Anterior cingulate cortex (tissue), 58 donors: ENCODE measurements at places on chromosomes 4 and X.

DNA sequence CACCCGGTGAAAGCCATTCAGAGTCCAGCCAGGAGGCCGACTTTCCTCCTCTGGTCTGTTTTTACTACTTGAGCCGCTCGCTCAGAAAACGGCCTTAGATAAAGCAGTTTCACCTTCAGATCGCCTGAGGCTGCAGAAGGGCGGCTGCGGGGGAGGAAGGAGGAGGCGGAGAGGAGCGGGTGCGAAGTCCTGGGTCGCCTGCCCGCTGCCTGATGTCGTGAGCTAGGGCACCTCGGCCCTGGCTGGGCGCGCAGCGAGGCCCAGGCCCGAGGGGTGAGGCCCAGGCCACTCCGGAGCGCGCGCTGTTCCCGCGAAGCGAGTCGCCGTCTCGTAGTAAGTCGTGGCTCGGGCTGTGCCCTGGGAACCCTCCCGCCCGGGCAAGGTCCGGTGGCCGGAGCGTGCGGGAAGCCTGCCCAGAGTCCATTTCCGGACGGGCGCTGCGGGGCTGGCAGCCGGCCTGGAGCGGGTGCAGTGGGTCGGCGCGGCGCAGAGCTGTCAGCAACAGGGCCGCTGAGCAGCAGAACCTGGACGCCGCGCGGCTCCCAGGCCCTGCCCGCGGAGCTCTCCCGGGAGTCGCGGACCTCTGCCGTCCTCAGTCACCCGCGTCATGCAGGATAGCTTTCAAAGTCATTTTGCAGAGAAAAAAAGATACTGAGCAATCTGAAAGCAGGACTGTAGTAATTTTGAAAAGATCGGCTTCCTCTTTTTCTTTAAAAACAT lies 18.6 kb downstream of the TRIM2 start:
- DNase-seq = peak; percentile 16

- DNase-seq = no peak
These were observed 5.7 kb downstream of the C4orf54 start for GRCh38 chr4:99651811-99652485.

DNA sequence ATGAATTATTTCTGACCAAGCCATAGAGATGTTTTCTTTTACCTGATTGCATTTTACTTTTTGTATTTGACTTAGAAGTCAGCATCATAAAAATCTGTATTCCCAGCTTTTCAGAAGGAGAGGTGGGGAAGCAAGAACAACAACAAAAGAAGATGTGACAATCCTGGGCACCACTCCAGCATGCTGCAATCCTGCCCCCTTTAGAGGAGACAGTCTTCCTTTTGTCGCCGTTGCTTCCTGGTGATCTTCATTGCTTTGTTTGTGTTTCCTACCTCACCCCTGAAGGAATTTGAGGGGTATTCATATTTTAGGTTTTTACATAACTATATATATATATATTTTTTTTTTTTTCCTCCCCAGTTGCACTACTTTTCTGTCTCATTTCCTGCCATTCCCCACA lies 3.7 kb downstream of the QRFPR start:
- no peak for DNase-seq

DNA sequence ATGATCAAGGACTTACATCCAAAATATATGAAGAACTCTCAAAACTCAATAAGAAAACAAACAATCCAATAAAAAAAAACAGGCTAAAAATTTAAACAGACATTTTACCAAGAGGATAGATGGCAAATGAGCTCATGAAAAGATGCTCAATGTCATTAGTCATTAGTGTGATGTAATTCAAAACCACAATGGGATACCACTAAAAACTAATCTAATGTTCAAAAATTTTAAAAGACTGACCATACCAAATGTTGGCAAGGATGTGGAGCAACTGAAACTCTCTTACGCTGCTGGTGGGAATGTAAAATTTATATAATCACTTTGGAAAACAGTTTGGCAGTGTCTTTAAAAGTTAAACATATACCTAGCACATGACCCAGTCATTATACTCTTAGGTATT lies 43.7 kb downstream of the RPS6KA6 start:
- DNase-seq = no peak

DNA sequence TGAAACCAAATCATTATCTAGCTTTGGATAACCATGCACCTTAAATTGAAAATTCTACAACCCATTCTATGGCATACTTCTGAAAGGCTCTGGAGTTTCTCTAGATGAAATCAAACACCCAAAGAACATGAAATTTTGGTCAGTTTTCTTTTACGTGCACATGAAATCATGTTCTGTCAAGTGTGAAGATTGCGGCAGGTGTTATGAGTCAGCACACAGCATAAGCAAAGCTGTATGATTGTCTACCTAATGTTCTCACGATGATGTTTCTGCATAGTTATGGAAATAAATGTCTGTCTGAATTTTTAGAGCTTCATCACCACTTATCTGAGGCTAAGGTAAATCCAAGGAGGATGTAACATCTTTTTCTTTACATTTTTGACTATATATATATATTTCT lies 495.3 kb downstream of the IL1RAPL1 start:
- no peak for DNase-seq

- DNase-seq = peak; percentile 61
These were observed 158.7 kb downstream of the DCHS2 start for GRCh38 chr4:154332681-154333421.

DNA sequence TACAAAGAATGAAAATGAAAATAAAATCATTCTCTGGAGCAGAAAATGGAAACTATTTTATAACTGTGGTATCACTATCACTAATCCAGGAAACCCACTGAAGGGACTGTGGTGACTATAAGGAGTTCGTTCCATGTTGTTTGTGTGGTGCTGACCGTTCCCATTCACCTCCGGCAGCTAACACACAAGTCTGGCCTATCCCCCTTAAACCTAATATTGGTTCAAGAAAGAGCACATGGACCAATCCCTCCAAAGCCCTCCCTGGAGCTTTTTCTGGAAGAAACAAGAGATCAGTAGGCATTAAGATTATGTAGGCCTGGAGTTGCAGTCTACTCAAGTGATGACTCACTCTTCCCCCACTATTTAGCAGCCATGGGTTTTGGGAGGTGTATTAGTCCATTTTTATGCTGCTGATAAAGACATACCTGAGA lies 25.9 kb upstream of the FAM241A start:
- no peak for DNase-seq

DNA sequence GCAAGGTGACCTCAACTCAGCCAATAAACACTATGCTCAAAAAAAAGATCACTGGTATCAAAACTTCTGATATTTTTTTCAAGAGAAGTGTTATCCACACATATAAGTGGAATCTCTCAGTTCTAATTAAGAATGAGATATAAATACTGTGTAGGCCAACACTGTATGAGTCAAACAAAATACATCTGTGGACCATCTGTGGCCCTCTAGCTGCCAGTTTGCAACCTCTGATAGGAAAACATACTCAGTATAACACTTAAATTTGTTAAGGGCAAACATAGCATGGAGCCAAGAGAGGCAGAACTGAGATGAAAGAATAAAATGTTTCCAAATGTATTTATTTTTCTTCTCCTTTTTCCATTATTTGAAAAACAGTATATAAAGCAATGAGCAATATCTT lies 377.3 kb downstream of the ARAP2 start:
- no peak for DNase-seq

- DNase-seq = no peak
These were observed 228.6 kb upstream of the BCOR start for GRCh38 chrX:40326186-40326965.

- no peak for DNase-seq
These were observed 160 bp downstream of the LCORL start for GRCh38 chr4:18021470-18021719.

DNA sequence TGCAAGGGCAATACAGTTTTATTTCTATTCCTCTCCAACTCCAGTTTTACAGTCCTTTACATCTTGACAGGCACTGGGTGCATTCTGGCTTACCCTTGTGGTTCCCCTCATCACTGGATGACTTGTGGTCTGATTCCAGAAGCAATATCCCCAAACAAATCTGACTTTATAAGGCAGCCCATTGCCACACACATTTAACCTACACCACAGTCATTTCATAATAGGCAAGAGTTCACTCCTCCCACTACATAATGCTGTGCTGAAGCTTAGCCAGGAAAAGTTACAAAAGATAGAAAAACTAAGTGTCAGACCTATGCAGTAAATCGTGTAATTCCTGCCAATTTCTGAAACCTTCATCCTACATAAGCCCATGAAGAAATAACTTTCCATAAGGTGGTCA lies 82.9 kb upstream of the MID1IP1 start:
- no peak for DNase-seq

DNA sequence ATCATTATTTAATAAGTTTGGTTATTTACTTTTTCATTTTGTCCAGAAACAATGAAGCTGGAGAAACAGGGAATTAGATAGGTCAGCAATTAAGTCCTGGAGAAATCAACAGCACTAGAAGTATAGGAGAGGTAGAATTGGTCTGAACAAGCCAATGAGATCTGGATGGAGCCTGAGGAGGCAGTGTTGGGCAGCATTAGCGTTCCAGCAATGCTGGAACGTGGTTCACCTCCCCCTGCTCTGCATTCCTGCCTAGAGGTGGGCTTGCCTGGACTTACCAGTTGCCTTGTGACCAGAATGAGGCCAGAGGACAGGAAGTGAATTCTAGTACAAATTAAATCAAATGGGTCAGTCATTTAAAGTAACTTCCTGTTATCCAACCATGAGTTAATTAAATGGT lies 4.6 kb downstream of the RASSF6 start:
- no peak for DNase-seq

DNA sequence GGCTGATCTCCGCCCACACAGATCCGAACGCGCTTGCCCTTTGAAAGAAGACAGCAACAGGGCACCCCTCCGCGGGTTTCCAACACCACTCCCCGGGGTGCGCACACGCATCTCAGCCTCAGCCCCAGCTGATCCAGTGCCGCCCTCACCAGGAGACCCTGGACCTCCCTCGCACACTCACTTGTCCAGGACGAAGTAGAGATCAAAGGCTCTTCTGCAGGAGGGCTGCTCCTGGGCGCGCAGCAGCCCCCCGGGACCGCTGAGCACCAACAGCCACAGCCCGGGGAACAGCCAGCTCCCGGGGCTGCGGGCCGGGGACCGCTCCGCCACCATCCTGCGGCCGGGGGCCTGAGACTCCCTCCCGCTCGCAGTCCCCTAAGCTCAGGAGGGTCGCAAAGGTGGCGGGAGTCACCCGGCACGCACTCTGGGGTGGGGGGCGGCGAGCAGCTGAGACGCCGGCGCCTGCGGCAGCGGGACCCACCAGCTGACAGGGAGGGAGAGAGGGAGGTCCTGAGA lies 743 bp downstream of the ANTXR2 start:
- DNase-seq = peak; percentile 21

DNA sequence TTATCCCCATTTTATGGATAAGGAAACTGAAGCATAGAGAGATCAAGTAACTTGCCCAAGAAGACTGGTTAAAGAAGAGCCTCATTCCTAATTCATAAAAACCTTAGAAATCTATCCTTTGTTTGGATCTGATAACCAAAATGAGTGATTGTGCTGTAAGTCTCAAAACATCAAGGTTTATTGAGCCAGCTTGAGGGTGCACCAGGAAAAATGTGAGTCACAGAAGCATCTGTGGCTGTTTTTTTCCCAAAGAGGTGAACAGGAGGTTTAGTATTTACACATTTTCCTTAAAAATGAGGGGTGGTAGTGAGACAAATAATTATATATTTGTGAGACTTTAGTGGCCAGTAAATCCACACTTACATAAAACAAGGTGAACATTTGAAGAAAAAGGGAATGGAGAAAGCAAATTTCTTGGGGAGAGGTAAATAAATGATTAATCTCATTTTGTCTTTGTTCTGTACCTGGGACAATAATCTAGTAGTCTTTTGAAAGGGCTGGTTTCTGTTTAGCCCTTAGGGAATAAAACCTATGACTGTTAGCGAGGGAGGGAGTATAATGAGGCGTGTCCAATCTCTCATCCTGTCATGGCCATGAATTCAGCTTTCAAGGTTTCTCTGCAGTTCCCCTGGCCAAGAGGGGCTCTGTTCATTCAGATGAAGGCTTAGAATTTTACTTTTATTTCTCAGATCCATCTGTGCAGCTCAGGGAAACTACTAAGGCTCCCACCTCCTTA lies 12.2 kb upstream of the FMR1 start:
- no peak for DNase-seq

- no peak for DNase-seq
These were observed 3.8 kb upstream of the SLC26A1 start for GRCh38 chr4:996997-997374.

- DNase-seq = no peak
These were observed 1026.7 kb upstream of the TENM3 start for GRCh38 chr4:181216501-181216900.

DNA sequence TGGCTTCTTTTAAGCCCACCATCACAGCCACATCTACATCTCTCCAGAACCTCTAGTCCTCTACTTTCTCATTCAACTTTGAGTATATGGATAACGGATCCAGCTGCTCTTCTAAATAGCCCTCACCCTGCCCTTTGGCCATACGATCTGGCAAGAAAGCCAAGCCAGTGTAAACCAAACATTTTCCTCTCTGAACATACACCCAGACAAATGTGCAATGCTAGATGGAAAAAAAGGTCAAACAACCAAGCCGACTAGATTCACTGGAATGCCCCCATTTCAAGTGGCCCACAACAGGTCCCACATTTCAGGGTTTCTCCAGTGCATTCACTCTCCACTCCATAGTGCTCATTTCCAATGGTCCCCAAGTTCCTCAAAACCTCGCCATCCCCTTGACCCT lies 24.0 kb downstream of the USP46 start:
- DNase-seq = no peak

DNA sequence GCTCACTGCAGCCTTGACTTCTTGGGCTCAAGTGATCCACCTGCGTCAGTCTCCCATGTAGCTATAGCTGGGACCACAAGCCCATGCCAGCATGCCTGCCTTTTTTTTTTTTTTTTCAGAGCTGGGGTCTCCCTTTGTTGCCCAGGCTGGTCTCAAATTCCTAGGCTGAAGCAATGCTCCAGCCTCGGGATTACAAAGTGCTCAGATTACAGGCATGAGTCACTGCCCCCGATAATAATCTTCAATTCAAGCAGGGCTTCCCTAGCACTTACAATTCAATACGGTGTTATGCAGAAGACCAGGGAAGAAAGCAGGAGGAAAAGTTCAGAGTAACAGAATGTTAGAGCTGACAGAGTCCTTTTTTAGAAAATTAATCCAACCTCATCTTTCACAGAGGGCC lies 26.1 kb downstream of the OTOP1 start:
- no peak for DNase-seq

DNA sequence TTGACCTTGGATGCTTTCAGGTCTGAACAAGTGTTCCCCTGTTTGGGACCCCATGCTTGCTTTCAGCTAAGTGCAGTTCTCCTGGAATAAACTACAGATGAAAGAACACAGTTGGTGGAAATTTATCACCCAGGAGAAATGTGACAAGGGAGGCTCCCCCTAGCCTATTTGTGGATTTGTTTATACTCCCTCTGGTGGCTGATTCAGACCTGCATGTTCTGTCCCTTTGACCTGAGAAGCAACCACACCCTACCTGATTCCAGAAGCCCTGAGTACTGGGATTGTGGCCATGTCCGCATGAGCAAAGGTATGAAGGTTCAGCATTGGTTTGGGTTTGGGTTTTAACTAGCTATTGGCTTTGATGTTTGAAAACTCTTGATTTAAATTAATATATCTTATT lies 440.9 kb downstream of the MID1IP1 start:
- DNase-seq = no peak

- peak; percentile 6 for DNase-seq
These were observed 1310.8 kb upstream of the AGA start for GRCh38 chr4:178752954-178753525.

GRCh38 chr4:17194586-17194985 lies 296.1 kb upstream of the LDB2 start:
- DNase-seq = no peak

GRCh38 chrX:154488336-154489075 lies 1.9 kb downstream of the SLC10A3 start:
- DNase-seq = no peak

- no peak for DNase-seq
These were observed 26.0 kb downstream of the ARL13A start for GRCh38 chrX:100995469-100995868.
